RPMI7951 (cell line): ENCODE measurements at places on chromosomes 13 and 19. TPM values are rescaled to one million over a fixed set of nuclear protein-coding genes. Genes with fewer than 3 reads are reported as not detected.

DNA sequence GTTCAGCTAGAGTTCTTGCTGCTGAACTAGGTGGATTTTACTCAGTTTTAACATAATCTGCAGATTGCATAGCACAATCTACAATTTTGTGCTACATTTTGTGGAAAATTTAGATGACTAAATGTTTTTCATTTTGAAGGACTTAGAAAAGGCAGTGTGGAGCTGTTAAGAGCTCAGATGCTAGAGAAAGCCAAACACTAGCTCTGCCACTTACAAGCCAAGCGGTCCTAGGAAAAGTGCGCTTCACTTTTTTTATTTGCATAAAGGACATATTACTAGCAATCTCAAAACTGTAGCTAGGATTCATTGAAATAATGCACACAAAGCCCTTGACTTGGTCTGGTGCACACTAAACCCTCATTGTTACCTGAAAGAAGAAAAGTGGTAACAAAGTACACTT lies 8.1 kb upstream of the CSNK1A1L start:
- DNase-seq, result no peak

Gene SOX1
- total RNA-seq, result not detected in 2 replicates

DNA sequence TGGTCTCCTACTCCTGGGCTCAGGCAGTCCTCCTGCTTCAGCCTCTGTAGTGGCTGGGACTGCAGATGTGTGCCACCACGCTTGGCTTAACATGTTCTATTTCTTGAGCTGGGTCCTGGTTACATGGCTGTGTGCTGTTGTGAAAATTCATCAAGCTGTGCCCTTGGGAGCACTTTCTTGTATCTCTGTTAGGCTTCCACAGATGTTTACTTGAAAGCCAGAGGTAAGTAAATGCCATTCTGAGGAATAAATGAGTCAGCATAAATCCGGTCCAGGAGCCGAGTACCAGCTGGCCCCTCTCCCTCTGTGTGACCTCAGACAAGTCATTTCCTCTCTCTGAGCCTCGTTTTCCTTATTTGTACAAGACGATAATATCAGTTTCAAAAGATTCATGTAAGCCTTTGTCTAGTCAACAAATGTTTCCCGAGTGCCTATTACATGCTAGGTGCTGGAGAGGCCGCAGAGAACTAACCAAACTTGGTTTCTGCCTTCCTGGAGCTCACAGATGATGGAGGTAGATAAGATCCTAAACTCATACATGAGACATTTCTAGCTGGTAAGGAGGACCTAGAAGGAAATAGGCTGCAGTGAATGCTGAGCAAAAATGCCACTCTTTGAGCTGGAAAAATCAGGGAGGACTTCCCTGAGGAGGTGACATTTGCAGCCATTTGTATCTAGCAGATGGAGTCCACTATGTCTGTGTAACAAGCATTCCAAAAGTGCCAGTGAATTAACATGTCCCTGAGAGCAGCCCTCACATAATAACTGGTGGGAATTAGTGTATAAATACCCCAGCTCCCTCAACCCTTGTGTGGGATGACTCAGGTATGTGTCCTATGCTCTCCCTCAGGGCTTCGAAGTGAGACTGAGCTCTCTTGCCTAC lies 2.7 kb upstream of the RASAL3 start:
- peak; percentile 76 for DNase-seq

Gene C19orf25
- 25.2 and 27.1 TPM in 2 replicates for total RNA-seq

DNA sequence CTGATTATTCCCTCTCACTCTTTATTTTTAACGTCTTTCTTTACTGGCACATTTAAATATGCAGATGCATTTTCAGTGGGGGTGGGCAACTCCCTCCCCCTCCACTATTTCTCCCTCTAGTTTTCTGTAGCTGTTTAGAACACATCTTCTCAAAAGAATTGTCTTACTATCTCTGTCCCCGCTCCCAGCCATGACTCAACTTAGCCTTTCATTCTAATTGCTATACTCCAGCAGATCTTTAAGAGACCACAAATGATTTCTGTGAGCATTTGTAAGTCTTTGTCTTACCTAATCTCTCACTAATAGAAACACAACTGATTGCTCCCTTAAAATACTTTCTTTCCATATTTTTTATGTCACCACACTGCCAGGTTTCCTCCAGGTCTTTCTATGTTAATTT lies 350.9 kb downstream of the SPRY2 start:
- peak; percentile 34 for DNase-seq

GRCh38 chr19:1407528-1408299 lies at the start of gene DAZAP1:
Gene DAZAP1 (plus strand): TSS chr19:1407586. CDS start chr19:1407774, 188 bp downstream.
- DNase-seq, result no peak

DNA sequence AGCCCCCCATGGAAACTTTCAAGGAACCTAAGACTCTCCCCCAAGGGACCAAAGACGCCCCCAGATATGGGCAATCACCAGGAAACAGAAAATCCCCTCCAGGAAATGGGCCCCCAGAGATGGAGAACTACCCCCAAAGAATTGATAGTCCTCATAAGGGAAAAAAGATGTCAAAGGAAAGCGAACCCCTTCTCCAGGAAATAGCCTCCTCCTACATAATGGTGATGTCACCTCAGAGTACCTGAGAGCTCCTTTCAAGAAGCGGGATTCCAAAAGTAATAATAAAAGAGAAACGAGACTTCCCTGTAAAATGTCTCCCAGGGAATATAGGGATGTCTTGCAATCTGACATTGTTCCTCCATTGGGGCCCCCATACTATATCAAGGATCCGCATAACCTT lies 1.1 kb downstream of the CDKN2D start:
- no peak for DNase-seq

GRCh38 chr13:85166891-85167290 lies 632.3 kb downstream of the SLITRK6 start:
- DNase-seq, result no peak

DNA sequence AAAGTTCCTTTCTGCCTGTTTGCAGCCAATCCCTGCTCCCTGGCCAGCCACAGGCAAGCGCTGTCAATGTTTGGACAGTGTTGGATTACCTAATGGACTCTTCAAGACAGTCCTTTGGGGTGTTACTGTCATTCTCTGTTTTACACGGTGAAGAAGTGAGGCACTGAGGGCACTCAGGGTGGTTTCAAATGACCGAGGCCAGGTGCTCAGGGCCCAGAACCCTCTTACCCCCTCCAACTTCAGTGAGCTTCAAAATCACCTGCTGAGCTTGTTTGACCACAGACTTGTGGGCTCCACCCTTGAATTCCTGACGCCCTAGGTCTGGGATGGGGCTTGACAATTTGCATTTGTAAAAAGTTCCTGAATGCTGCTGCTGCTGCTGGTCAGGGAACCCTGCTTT lies 97.9 kb downstream of the GGACT start:
- DNase-seq, result no peak

- no peak for DNase-seq
These were observed 4.8 kb upstream of the CEACAM16 start for GRCh38 chr19:44694184-44694579.

GRCh38 chr13:95552539-95553441 lies at the start of gene CLDN10:
Gene CLDN10 (plus strand): TSS chr13:95552720. CDS start chr13:95552754, 34 bp downstream.
- DNase-seq, result no peak

DNA sequence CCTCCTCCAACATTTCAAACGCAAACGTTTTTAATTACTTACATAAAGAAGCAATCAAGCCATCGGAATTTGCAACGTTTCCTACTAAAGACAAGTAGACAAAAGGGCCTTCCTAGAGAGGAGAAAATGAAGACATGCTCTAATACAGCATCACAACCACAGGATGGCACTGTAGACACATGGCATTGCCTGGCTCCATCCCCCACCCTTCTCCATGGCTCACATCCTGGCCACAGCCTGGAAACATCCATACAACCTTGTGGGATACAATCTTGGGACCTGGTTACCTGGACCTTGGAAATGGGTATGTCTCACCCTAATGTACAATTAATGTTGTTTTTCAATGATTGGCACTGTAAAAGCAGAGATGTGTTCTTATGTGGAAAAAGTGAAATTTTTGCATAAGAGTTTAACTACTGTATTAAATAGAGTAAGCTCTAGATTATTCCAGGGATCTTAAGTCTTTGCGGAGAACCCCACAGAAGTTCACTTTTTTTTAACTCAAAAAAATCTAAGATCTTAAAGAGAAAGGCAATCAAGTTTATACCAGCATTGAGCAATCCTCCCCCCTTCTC lies 21.5 kb downstream of the EBPL start:
- peak; percentile 49 for DNase-seq
